ENCODE measurements at places on chromosomes 7 and 10.

DNA sequence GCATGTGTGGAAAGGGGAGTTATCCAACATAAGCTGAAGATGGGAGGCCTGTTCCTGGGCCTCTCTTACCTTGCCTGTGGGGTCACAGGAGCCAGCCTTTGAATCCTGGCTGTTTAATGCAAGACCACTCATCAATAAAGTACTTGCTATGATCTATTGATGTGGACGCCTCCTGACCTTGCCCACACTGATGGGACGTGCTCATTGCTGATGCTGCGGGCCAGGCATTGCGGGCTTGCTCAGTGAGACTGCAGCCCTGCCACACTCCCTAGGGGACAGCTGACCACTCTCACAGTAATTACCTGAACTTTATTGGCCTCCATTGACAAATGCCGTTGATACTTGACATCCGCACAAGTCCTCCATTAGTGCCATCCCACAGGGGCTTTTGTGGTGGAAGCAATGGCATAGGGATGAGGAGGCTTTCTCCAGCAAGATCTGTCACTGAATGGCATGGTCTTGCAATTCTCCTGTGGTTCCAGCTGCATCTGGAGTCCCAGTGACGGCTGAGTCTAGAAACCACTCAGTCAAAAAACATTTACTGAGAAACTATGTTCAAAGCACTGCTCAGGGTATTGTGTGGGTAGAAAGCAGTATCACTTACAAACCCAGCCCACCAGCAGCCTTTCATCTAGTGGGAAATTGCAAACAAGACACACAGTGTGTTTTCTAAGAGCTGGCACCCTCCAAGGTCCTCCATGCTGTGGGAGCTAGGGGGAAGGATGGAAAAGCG is 135.1 kb upstream of the YAE1 start:
- no peak for DNase-seq

GRCh38 chr10:70761031-70761601 is 24.1 kb downstream of the TBATA start:
- DNase-seq, result no peak

DNA sequence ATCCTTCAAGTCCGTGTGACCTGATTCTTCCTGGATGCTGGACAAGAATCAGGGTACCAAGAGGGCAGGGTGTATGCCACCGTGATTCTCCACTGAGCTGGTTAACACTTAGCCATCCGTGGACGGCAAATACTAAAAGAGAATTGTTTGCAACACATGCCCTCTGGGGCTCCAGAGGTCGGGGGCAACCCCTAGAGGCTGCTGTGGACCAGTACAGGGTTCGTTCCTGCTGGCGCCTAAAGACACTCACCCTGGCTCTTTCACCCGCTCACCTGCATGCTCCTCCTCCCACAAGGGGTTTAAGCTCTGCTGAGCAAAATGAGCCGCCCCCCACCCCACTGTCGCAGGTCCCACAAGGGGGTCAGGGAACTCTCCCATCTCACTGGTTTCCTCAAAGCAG is 148.7 kb upstream of the ITGB1 start:
- DNase-seq, result no peak

DNA sequence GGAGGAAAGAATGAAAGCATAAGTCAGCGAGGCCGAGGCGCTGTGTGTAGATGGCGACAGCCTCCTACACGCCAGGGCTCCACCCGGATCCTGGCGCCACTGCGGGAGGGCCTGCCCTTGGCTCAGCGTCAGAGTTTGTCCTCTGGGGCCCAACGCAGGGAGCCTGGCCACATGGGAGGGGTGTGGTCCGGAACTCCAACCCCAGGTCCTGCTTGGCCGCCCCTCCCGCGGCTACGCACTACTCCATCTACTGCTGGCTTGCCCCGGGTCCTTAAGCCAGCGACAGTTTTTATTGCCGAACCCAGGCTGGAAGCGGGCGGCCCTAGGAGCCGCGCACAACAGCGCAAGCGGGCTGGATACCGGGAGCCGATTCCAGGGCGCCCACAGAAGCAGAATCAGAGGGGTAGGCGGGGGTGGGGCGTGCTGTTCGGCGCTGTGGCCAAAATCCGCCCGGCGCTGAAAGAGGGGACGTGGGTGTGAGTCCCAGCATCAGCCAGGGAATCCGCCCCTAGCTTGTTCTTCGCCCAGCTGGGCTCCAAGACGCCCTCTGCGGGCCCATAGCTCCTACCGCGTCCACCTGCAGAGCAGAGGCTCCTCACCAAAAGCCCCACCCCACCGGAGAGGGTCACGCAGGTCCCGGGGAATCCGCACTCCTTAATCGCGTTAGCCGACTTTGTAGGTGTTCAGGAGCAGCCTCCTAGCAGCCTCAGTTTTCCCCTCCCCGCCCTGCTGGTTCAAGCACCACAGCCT is 4.5 kb downstream of the KAZALD1 start:
- no peak for DNase-seq

GRCh38 chr7:132207211-132207610 is 369.1 kb downstream of the PLXNA4 start:
- no peak for DNase-seq

- DNase-seq, result no peak
Observed at GRCh38 chr7:105020926-105021325, 6.9 kb downstream of the KMT2E start.

DNA sequence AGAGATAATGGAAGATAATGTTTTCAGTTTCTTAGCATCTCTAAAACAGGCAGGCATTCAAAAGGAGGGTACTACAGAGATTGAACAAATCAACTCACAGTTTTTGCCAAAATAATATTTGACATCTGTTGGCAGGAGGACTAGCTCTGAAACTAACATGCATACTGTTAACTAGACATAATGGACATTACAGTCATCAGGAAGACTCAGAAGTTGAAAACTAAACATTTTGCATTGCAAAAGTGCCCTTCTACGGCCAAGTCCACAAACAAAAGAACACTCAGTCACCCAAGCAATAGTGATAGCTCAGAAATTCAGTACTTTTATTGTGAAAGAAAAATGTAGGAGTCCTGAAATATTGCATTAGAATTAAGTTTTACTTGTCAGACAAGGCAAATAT is 399.0 kb downstream of the HGF start:
- no peak for DNase-seq

DNA sequence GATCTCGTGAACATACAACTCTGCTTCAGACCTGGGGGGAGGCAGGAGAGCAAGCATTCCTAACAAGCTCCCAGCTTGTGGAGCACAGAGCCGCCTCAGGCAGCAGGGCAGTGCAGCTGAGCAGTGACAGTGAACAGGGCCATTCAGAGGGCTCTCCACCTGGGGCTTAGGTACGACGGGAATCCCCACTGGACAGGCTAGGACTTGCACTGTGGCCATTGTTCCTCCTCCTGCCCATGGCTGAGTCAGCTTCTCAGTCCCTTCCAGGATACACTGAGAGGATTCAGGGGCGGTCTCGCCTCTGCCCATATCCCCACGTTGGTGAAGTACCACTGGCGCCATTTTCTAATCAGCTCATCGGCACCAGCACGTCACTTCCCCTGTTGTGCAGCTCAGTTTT is 71.1 kb downstream of the FIGNL1 start:
- DNase-seq, result no peak

DNA sequence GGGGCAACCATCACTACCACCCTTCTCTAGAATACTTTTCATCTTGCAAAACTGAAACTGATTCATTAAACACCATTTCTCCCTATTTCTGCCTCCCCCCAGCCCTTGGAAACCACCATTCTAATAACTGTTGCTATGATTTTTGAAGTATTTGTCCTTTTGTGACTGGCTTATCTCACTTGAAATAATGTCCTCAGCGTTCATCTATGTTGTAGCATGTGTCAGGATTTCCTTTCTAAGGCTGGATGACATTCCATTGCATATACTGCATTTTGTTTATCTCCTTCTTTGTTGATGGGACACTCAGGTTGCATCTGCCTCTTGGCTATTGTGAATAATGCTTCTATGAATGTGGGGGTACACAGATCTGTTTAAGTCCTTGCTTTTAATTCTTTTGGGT is 327.6 kb upstream of the ZNF32 start:
- DNase-seq, result no peak

GRCh38 chr10:33828592-33828991 is 494.1 kb upstream of the NRP1 start:
- DNase-seq, result no peak

- DNase-seq, result peak; percentile 30
Observed at GRCh38 chr10:117441812-117442443, 66.7 kb upstream of the PDZD8 start.

DNA sequence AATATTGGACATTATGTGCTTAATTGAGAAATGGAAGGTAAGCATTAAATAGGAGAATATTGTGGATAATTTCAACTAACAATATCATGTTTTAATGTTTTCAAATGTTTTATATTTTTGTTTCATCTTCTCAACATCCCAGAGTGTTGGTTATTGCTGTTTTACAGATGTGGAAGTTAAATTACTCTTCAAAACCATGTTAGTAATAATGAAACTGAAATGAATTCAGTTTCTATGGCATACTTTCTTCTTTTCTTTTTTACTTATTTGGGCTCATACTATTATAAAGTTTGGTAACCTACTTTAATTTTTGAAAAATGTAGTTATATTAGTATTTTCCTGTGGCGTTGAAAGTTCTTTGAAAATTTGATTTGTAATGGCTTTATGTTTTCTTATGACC is 4.2 kb downstream of the GLRX3 start:
- DNase-seq, result no peak

DNA sequence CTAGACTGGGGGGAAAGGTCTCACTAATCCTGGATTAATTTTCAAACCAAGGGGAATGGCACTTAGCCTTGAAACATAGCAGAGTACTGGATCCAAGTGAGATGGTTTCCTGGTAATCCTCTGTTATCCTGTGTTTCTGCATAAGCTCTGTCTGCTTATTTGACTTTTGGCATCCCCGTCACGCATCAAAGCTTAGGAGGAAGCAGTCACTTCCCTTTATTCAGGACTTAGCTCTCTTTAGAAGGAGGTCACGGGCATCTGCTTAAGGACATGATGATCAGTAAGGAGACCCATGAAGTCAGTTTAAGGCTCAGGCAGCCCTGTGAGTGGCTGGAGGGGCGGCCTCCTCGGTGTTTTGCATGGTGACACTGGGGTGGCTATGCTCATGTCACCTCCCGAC is 30.0 kb downstream of the TSPAN15 start:
- no peak for DNase-seq

DNA sequence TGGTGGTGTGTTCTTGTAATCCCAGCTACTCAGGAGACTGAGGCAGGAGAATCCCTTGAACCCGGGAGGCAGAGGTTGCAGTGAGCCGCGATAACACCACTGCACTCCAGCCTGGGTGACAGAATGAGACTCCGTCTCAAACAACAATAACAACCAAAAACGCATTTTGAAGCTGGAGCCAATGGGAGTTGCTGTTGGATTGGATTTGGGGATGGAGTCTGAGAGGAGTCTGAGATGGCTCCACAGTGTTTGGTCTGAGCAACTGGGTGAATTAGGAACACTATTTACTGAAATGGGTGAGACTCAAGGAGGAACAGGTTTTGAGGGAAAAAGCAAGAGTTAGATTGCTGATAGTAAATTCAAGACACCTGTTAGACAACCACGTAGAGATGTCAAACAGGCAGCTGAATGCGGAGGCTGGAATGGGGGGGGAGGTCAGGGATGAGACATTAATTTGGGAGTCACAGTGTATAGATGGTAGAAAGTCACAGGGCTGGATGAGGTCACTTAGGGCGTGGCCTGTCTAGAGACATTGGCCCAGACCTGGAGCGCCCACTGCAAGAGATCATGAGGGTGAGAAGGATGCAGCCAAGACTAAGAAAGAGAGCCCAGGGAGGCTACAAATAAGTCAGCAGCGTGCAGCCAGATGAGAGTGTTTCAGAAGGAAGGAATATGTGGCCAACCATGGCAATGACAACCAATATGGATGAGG is 56.4 kb downstream of the CYCS start:
- DNase-seq, result no peak

GRCh38 chr10:62618576-62619412 is 185.7 kb upstream of the ADO start:
- no peak for DNase-seq

DNA sequence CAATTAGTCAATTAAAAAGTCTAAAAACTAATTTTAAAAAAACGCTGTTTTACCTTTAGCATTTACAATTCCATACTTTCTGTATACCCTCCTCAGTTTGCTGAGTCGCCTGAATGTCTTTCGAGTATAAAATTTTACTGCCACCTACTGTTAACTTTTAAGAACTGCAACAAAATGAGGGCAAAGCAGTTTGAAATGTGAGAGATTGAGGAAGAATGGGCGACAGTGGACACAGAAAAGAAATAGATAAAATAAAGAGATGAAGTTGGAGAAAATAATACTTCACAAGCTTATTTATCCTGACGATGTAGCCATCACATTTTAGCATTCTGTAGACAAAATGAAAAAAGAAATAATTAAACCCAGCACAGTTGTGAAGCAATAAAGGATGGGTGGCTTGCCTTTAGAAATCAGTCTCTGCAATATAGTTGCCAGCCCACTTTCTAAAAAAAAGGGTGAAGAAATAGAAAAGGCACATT is 110.8 kb upstream of the PTN start:
- no peak for DNase-seq
